Hepatocyte (in vitro differentiated cells): ENCODE measurements at places on chromosomes 7 and 10. TPM values are rescaled to one million over a fixed set of nuclear protein-coding genes. Genes with fewer than 3 reads are reported as not detected.
A peak's percentile ranks its signal among the peaks of the same experiment; 100 is the strongest.

The MSMB gene
- 2.2 and 2.7 TPM in 2 replicates for total RNA-seq

The AKR1C4 gene
- total RNA-seq, result 1.5 and 1.7 TPM in 2 replicates

The CLEC2L gene
- total RNA-seq, result not detected in 2 replicates

The OSBPL3 gene
- total RNA-seq, result 18.0 and 19.1 TPM in 2 replicates

The GLRX3 gene
- 86.5 and 100 TPM in 2 replicates for total RNA-seq

The PDIA4 gene
- total RNA-seq, result 371 and 375 TPM in 2 replicates

The CRYGN gene
- total RNA-seq, result not detected in 2 replicates

The IDE gene
- total RNA-seq, result 35.9 and 39.7 TPM in 2 replicates

DNA sequence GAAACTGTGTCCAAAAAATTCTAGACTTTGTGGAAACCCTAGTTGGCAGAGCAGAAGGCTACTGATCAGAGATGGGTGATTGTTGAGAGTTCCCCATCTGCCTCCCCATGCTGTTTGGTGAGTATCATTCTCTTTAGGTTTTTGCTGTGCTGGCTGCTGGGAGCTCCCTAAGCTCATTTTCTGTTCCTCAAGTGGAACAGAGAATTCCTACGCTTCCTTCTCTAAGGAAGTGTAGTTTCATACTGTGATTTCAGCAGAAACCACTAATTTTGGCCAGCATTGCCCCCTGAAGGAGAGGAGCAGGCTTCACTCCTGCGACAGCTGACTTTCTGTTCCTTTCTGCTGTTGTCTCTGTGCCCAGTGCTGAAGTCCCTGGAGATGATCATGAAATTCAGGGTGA lies 355.3 kb upstream of the NPVF start:
- DNase-seq, result no peak

GRCh38 chr7:116951366-116952292 lies 1.7 kb upstream of the ST7 start:
- no peak for DNase-seq

DNA sequence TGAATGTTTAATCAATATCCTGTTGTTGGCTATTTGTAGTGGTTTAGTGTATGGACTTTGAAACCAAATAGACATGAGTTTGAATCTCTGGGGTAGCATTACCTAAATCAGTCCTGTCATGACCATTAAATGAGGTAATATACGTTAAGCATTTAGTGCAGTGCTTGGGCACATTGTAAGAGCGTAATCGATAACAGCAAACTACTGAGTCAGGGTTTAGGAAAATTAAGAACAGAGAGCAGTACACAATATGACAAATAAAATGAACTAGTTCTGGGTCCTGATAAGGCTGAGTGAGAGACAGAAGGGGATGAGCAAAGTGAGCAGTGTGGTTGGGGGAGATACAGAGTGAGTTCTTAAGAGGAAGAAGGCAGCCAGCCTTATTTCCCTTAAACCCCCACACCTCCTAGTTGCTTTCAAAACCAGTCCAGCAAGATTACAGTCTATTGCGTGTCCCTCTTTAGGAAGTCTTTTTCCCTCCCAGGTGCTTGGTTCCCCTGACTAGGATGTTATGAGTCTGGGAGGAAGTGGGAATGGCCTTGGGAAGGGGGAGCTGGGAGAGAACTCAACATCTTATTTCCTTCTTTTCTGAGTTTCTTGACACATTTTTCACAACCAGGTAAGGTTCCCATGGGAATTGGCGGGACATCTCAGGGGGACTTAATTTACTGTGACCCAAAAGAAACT lies 171.0 kb downstream of the SND1 start:
- peak; percentile 39 for DNase-seq

GRCh38 chr10:89645742-89646172 lies 715 bp upstream of the PANK1 start:
- peak; percentile 85 for DNase-seq

DNA sequence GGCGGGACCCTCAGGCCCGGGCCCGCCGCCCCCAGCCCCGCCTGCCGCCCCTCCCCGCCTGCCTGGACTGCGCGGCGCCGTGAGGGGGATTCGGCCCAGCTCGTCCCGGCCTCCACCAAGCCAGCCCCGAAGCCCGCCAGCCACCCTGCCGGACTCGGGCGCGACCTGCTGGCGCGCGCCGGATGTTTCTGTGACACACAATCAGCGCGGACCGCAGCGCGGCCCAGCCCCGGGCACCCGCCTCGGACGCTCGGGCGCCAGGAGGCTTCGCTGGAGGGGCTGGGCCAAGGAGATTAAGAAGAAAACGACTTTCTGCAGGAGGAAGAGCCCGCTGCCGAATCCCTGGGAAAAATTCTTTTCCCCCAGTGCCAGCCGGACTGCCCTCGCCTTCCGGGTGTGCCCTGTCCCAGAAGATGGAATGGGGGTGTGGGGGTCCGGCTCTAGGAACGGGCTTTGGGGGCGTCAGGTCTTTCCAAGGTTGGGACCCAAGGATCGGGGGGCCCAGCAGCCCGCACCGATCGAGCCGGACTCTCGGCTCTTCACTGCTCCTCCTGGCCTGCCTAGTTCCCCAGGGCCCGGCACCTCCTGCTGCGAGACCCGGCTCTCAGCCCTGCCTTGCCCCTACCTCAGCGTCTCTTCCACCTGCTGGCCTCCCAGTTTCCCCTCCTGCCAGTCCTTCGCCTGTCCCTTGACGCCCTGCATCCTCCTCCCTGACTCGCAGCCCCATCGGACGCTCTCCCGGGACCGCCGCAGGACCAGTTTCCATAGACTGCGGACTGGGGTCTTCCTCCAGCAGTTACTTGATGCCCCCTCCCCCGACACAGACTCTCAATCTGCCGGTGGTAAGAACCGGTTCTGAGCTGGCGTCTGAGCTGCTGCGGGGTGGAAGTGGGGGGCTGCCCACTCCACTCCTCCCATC lies 82.7 kb downstream of the PAX2 start:
- peak; percentile 74 for DNase-seq
